ENCODE measurements at places on chromosomes 16 and 17.
A peak's percentile ranks its signal among the peaks of the same experiment; 100 is the strongest.

GRCh38 chr16:2308089-2308962 is 32.2 kb downstream of the ABCA3 start:
- no peak for DNase-seq

DNA sequence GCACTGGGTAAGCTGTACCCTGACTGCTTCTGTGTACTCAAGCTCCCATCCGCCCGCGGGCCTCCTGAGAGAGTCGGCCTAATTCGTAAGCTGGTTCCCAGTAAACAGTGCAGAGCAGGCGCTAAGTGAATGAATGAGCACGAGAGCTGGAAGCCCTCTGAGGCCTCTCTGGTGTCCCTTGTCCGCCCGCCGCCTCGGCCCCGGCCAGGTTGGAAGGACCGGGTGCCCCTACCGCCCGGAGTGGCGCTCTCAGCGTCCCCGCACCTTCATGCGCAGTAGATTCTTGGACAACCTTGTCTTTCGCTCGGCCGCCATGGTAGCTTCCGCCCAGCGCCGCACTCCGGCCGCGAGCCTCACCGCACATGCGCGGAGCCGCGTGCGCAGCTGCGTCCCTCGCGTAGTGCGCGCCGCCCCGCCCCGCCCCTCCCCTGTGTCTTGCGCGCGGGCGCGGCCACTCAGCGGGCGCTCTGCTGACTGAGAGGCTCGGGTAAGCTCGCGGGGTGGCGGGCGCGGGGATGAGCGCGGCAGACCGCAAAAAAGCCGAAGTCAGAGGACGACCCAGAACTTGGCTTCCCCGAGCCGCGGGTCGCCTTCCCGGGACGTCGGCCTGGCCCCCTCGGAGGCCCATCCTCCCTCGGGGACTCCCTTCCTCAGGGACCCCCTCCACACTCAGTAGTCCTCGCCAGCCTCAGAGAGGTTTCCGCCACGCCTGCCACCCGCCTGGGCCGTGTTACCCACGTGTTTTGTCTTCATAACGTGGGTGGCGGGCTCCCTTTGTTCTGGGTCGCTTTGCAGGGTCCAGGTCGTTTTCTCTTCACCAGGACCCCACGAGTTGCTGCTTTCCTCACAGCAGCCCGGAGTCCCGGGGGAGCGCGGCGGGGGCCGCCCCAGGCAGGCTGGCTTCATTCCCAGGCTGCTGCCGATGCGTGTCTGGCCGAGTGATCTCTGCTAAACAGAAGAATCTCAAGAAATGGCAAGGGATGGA is at the start of gene MPHOSPH6:
Gene MPHOSPH6 (minus strand): TSS at position 364 of the 985 bp plus-strand sequence. CDS start 49 bp downstream, at position 315.
- DNase-seq, result peak; percentile 76

- no peak for DNase-seq
Measured at GRCh38 chr17:73362697-73363096, 50.9 kb upstream of the CDC42EP4 start.

DNA sequence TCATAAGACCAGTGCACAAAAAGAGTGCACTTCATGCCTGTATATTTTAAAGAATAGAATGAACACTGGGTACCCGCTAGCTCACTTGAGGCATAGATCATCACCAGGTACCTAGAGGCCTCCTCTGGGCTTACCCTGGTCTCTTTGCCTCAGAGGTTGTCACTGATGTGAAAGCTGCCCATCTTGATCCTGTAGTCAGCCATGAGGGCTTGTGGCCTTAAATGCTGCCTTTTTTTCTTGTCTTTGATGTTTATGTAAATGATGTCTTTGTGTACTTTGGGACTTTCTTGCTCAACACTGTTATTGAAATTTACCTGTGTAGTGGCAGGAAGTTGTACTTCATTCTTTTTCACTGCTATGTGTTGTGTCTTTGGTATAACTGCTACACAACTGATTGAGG is 26.8 kb upstream of the SLC5A10 start:
- DNase-seq, result no peak

DNA sequence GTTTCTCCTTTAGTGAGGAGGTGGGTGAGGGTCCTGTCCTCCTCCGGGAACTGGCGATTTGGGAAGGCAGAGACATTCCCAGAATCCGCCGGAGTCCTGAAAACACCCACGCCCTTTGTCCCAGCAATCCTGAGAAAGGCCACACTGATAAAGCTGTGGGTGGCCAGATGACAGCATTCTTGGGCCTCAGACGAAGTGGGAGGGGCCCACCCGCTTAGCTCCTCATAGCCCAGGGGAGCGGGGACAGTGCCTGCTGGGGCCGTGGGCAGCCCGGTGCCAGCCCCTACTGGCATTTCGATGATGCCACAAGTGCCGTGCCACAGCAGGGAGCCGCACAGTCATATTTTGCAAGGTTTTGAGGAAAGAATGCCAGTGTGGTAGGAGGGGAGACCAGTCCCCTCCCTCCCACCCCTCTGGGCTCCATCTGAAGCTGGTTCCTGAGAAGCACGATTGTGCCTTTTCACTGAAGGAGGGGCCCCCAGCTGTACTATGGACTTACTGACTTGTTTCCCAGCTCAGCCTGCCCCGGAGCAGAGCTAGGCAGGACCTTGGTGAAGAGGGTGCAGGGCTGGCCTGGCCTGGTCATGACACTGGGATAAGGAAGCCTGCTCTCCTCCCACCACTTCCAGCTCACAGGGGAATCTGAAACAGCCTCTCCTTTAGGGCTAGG is 20.9 kb upstream of the MPRIP start:
- no peak for DNase-seq

- no peak for DNase-seq
Measured at GRCh38 chr16:50830698-50831097, 88.8 kb downstream of the CYLD start.

GRCh38 chr16:83305092-83305491 is 502.7 kb upstream of the HSBP1 start:
- no peak for DNase-seq

DNA sequence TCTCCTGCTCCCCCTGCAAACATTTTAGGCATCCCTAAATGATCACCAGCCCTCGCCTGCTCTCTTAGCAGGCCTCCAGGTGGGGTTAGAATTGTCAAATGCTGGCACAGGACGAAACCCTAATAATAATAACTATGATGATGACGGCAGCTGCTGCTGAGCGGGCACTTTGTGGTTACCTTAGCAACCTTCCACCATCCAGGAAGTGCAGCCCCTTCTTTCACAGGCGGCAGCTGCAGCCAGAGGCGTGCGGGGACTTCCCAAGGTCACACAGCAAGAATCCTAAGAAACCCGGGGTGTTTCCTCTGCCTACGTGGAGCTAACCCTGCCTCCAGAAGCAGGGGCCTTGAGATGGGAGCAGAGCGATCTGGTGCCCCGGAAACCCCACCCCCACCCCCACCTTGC is 22.4 kb upstream of the EIF1 start:
- peak; percentile 48 for DNase-seq

- no peak for DNase-seq
Measured at GRCh38 chr17:40718930-40719329, 15.4 kb upstream of the KRT24 start.

DNA sequence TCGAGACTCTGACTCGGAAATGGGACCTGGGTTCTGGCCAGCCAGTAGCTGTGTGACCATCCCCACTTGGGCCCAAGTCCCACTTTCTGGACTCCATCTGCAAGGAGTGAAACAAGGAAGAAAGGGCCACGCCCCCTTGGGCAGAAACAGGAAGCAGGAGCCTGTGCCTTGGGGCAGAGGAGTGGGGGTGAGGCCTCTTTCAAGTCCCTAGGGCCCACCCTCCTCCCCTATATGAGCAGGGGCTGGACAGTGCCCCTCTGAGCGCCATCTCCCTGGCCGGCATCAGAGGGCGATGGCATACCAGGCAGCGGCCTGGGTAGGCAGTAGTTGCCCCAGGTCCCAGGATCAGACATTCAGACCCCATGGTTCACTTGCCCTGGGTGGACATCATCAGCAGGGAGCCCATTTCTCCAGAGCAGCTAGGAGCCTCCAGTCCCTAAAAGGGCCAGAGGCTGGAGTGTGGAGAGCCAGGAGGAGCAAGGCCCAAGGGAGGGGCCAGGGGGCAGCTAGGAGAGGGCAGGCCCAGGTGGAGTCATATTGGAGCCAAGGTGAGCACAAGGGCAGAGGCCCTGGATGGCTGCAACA is 7.1 kb downstream of the BCAR1 start:
- no peak for DNase-seq

DNA sequence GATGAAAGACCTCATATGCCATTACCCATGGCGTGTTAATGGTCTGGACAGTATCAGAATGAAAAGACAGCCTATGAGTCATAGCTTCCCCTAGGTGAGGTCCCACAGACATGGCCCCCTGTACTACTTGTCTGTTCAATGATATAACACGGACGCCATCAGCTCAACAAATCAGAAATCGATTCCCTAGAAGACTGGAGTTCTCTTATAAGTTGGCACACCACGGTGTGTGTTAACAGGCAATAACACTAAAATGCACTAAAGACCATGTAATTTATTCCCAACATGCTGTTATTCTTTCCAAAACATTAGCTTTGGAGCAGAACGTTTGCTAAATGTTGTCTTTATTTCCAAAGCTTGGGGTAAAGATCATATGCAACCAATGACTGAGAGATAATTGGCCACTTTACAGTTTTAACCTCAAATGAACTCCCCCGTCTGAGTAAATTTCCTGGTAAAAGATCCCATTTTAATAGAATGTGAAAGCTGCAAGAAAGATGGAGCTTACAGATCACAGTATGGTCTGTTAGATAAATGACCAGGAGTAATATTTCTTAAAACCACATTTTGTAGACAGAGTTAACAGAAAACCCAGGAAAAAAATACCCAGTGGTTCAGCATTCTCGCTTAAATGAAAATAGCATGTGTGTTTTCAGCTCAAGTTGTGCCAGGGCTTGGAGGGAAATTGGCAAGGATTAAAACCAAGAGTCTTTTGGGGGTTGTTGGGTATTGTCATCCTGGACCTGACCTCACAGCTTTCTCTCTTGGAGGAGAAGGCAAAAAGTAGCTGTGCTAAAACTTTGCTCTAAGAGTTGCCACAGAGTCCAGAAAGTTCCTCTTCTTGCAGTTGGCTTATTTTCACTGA is 65.9 kb downstream of the PCTP start:
- DNase-seq, result no peak

DNA sequence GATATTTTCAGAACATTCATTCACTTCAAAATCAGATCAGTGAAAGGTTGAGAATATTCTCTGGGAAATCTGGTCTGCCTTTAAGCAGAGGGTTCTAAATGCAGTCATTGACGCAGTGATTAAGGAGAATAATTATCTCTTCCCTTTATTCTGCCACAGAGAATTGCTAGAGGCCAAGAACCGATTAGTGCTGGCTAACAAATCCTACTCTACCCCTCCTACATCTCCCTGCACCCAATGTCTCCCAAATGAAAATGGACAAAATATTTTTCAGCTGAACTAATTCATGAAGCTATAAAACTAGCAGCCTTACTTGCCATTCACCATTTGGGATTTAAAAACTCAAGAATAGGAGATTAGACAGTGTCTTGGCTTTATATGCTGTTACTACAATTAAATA is 185.5 kb upstream of the SOX9 start:
- DNase-seq, result no peak

DNA sequence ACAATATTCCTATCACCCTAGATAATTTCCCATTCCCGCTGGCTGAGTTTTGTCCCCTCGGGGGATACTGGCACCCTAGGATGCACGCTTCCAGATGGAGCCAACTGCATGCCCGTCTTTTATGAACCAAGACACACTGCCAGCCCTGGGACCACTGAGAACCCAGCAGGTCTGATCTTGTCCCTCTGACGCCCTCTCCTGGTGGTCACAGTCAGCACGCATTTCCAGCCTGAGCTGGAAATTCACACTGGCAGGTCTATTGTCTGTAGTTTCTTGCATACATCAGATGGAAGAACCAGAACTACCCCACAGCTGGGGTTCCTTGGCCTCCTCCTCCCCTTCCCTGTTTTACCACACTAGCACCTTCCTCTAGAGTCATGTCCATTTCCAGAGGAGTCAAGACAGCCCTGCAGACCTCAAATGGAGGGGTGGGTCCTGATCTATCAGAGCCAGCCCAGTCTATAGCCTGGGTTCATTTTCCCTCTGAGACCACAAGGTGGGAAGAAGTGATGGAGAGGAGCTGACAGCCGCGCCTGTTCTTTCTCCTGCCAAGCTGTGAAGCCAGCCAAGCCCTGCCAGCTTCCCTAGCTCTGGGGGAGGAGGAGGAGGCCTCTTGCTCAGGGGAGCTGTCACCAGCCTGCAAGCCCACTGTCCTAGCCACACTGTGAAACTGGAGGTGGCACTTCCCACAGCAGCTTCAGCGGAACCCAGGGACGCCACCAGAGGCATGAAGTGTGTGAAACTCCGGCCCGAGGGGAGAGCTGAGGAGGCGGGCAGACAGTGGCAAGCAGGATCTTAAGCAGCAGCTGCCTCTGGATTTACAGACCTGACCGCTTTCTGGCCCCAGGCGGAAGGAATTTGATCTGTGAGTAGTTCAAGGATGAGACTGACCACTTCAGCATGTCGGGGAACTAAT is 29.3 kb downstream of the MXRA7 start:
- DNase-seq, result peak; percentile 36

DNA sequence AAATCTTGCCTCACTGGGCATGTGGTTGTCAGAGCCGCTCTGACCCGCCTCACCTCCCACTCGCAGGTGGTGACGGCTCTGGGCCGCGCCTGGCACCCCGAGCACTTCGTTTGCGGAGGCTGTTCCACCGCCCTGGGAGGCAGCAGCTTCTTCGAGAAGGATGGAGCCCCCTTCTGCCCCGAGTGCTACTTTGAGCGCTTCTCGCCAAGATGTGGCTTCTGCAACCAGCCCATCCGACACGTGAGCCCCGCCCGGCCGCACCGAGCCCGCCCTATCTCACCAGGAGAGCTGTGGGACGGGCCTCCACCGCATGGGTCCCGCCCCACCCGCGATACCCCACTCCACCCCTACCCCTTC is 4.0 kb downstream of the TGFB1I1 start:
- DNase-seq, result no peak

DNA sequence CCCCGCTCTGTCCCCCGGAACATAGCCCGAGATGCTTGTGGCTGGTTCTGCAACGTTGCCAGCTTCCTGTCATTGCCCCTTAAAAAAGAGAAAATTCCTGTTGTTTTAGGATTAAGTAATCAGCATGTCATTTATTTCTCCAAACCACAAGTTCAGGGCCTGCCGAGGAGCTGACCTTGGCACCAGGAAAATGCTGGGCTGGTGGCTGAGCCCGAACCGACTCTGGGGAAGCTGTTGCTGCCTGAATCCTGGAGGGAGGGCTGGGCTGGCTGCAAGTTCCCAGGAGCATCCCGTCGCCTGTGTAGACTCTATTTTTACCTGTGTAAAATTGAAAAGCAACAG is 130.9 kb upstream of the FOXF1 start:
- DNase-seq, result no peak

- no peak for DNase-seq
Measured at GRCh38 chr16:57140931-57141668, 44.7 kb downstream of the PSME3IP1 start.

DNA sequence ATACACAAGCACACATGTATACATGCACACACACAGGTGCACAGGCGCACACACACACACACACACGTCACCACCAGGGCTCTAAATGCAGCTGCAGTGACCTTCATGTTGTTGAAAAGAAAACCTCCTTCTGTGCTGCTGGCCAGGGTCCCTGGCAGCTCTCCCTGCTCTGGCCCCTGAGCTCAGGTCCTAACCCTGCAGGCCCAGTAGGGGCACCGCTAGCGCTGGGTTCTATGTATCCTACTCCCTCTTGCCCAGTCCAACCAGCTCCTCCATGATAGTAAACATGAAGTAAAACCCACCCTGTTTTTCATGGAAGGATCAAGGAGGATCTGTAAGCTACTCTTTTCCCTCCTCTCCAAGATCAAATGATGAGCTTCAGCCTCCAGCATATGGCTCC is 172.8 kb downstream of the RBFOX3 start:
- DNase-seq, result no peak

Measured in activated naive CD4-positive, alpha-beta T cell (primary cell).